ENCODE measurements at places on chromosomes 4 and X. TPM values are rescaled to one million over a fixed set of nuclear protein-coding genes. Genes with fewer than 3 reads are reported as not detected.

Gene BTK
- 2.2 TPM for total RNA-seq

Gene MAGEA12
- total RNA-seq, result not detected

Gene CD38
- total RNA-seq, result 2.1 TPM

Gene HSFX3
- total RNA-seq, result not detected

Gene CFP
- 1.4 TPM for total RNA-seq

Gene RAB33B
- 22.9 TPM for total RNA-seq

Gene PPEF1
- 2.1 TPM for total RNA-seq

Gene ZIC3
- 28.3 TPM for total RNA-seq

Gene SHROOM3
- 55.4 TPM for total RNA-seq

Gene TLR10
- 1.2 TPM for total RNA-seq

Gene SSR4
- total RNA-seq, result 68.6 TPM

Gene BEX4
- 54.0 TPM for total RNA-seq

Gene IKBKG
- total RNA-seq, result 4.7 TPM

Gene BANK1
- 0.54 TPM for total RNA-seq

Gene GPAT3
- 0.27 TPM for total RNA-seq

Gene RAI2
- total RNA-seq, result 3.2 TPM

Gene C1QTNF7
- 1.5 TPM for total RNA-seq

Gene MTM1
- 12.2 TPM for total RNA-seq

Gene EMCN
- total RNA-seq, result 5.2 TPM

Gene NAA11
- total RNA-seq, result not detected

Gene TCP11X2
- 2.9 TPM for total RNA-seq

Gene CD40LG
- not detected for total RNA-seq

Gene HSFX4
- total RNA-seq, result not detected

Gene YY2
- total RNA-seq, result 3.3 TPM

Gene KIAA1210
- total RNA-seq, result 0.36 TPM

Gene FNIP2
- total RNA-seq, result 42.0 TPM

Gene TRIM61
- 2.2 TPM for total RNA-seq

Gene TGIF2LX
- total RNA-seq, result not detected

Gene HHIP
- 10.6 TPM for total RNA-seq

Gene C4orf46
- 21.8 TPM for total RNA-seq

Gene TLR6
- 3.0 TPM for total RNA-seq

Gene IQSEC2
- 10.9 TPM for total RNA-seq

Gene POF1B
- 0.09 TPM for total RNA-seq

Gene CHRDL1
- 24.4 TPM for total RNA-seq

Gene VCX3B
- total RNA-seq, result not detected

Gene GYG2
- total RNA-seq, result 11.1 TPM

Gene ZCCHC18
- total RNA-seq, result 18.1 TPM

Gene MAGEC3
- 0.54 TPM for total RNA-seq

Gene TMEM131L
- 35.9 TPM for total RNA-seq

Gene SHISA3
- 0.18 TPM for total RNA-seq

Gene LRCH2
- total RNA-seq, result 31.0 TPM

Gene SPANXN5
- total RNA-seq, result not detected

Data from cerebellum (tissue), 4 donors.